Activated CD4-positive, alpha-beta T cell treated with anti-CD3 and anti-CD28 coated beads for 4 hours (primary cell): ENCODE measurements at places on chromosomes 2 and 18.
A peak's percentile ranks its signal among the peaks of the same experiment; 100 is the strongest.

- DNase-seq, result no peak
Observed at GRCh38 chr2:149049142-149049541, 10.6 kb downstream of the LYPD6B start.

DNA sequence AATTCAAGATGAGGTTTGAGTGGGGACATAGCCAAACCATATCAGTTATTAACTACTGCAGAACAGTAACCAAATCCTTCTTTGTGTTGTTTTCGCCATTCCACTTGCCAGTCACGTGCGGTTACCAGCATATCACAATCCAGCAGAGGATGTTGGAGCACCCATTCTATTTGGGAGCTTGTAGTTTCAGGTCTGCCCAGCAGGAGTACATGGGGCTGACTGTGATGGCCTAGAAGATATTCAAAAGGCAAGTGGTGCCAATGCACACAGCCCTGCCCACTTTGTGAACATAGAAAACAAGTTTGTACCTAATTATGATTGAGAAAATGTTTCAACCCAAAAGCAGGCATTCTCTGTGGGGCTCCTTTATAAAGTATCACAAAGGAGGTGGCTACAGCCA, 57.0 kb downstream of the ZNF519 start:
- no peak for DNase-seq

DNA sequence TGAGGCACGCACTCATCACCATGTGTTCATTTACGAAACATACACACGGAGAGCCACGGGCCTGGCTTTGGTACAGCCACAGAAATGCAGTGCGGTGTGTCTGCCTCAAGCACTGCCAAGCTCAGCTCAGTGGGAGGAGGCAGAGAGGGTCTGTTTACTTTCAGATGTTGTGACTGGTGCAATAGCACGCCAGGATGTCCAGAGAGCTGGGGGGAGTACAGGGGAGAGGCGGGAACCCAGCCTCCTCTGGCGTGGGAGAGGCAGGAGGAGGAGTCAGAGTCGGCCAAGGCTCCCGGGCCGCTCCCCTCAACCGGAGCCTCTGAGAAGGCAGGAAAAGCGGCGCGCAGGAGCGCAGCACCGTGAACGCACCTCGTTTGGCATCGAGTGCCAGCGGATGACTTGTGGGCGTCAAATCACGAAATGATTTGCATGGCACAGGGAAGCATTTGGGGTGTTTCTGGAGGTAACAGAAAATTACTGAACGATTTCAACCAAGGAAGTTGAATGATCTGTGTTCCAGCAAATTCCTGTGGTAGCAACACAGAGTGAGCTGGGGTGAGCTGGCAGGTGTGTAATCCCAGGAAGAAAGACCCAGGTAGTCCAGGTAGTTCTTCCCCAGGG, 143.0 kb downstream of the ZNF516 start:
- DNase-seq, result no peak

GRCh38 chr2:213733893-213734292, 449.6 kb downstream of the SPAG16 start:
- DNase-seq, result no peak

DNA sequence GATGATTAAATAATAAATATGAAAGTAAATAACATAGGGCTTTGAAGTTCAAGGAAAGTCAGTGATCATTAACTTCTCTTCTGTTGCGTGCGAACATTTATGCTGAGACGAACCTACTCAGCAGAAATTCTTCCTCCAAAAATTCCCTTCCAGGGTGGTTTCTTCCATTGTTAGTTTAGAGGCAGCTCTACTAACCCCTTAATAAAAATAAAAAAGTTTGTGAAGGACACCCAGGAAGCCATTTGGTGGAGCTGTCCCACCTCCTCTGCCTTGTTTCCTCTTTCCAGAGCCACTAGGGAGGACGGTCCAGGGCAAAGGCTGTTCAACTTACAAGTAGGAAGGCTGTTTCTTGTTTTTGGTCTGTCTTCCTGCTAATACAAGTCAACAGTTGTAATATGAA, 2.1 kb upstream of the SMAD2 start:
- no peak for DNase-seq

- DNase-seq, result no peak
Observed at GRCh38 chr2:135775420-135775819, 33.8 kb downstream of the UBXN4 start.

DNA sequence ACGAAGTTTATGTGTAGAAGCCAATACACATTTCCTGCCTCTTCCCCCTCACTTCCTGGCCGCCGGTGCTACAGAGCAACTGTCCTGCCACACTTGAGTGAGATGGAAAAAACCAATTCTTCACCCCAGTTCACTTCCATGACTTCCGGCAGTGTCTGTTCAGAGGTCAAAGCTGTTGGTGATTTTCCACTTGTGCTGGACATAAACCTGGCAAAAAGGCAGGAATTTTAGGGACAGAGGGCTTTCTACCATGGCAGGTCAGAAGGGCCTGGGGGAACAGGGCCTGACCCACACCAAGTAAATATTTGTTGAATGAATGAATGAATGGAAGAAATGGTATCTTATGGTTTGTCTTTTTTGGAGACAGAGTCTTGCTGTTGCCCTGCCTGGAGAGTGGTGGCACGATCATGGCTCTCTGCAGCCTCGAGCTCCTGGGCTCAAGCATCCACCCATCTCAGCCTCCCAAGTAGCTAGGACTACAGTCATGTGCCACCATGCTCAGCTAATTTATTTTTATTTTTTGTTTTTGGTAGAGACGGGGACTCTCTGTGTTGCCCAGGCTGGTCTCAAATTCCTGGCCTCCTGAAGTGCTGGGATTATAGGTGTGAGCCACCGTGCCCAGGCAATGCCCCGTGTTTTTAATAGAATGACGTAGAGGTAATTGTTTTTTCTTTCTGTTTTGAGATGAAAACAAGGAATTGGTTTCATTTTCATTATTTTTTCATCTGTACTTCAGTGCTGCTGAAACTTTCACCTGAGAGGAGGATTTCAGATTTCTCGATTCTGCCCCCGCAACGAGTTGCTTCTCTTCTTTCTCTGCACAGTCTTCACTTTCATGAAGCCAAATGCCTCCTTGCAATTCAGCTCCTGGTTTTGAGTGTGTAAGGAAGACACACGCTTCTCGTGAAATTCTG, 48.0 kb upstream of the LPIN2 start:
- DNase-seq, result peak; percentile 36

GRCh38 chr2:169853041-169853668, 25.9 kb downstream of the UBR3 start:
- DNase-seq, result no peak

GRCh38 chr2:232281858-232282507, 96.6 kb upstream of the ALPP start:
- no peak for DNase-seq

DNA sequence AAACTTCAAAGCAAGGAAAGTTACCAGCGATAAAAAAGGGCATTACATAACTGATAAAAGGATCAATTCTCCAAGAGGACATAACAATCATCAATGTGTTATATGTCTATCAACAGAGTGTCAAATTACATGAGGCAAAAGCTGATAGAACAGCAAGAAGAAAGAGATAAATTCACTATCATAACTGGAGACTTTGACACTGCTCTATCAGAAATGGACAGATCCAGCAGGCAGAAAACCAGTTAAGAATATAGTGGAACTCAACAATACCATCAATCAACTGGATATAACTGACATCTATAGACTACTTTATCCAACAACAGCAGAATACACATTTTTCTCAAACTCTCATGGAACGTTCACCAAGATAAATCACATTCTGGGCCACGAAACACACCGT, 65.0 kb downstream of the ROCK2 start:
- DNase-seq, result no peak

DNA sequence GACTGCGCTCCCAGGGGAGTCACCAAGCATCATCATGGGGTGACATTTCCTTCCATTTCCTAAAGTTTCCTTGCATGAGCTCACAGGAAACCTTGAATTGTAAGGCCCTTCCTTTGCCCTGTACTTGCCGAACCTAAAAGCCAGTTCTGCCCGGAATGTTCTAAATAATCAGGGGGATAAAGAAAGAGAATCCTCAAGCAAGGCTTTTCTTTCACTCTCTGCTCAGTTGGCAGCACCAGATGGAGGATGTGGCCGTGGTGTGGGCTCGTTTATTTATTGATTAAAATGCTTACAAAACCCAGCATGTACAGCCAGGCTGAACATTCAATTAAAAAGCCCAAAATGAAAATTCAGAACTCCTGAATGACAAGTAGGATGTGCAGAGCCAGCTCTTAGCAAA, 170.5 kb downstream of the SH3RF3 start:
- DNase-seq, result no peak

DNA sequence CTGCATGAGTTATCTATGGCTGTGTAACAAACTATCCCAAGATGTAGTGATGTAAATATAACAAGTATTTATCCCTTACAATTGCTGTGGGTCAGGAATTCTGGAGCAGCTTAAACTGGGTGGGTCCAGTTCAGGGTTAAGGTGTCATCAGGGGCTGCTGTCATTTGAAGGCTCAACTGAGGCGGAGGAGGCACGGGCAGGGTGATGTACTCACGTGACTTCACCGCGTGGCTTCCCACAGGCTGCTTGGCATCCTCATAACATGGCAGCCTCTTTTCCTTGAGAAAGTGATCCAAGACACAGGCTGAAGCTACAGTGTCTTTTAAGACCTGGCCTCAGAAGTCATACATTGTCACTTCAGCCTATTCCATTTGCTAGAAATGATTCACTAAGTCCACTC, 125.8 kb downstream of the PTGR3 start:
- DNase-seq, result no peak

DNA sequence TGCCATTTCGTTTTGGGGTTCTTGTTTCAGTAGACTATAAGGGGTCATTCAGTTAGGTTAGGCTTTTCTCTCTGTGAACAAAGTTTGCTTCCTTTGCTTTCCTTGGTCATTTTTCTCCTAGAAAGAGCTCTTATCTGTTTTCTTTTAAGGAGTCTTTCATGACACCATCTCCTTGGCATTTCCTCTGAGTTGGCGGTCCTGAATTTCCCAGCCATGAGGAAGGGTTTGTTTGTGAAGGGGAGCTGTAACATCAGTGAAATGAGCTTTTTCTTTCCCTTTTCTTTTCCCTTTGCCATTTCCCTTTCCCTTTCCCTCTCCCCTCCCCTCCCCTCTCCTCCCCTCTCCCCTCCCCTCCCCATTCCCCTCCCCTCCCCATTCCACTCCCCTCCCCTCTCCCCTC, 61.7 kb downstream of the MAP4K4 start:
- no peak for DNase-seq

- DNase-seq, result no peak
Observed at GRCh38 chr2:33034784-33035183, 88.0 kb downstream of the LTBP1 start.

- no peak for DNase-seq
Observed at GRCh38 chr18:36905571-36905970, 76.6 kb downstream of the KIAA1328 start.

DNA sequence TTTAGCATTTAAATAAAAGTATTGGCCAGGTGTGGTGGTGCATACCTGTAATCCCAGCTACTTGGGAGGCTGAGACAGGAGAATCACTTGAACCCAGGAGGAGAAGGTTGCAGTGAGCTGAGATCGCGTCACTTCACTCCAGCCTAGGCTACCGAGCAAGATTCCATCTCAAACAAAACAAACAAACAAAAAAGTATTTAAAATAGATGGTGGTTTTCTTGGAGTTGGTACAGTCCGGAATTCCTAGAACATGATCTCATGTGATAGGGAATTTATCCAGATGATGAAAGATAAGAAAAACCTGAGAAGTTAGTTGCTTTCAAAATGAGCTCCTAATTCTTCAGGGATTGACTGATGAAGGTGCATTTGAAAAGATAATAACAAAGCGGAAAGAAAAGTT, 62.0 kb downstream of the BIRC6 start:
- DNase-seq, result no peak

- DNase-seq, result no peak
Observed at GRCh38 chr2:179059026-179059700, 9.2 kb upstream of the CCDC141 start.

DNA sequence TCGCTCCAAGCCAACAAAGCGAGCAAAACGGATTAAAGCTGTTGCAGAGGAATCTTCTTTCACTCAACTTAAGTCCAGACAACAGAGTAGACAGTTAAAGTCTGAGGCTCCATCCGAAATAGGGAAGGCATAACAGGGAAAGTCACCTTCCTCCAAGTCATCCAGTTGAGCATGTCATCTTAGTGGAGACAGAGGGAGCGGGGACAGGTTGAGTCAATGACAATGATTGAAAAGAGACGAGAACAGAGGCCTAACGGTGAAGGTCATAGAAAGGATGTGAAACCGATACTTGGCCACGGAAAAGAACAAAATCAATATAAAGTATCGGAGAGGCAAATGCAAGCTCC, 455 bp downstream of the C18orf32 start:
- DNase-seq, result no peak

DNA sequence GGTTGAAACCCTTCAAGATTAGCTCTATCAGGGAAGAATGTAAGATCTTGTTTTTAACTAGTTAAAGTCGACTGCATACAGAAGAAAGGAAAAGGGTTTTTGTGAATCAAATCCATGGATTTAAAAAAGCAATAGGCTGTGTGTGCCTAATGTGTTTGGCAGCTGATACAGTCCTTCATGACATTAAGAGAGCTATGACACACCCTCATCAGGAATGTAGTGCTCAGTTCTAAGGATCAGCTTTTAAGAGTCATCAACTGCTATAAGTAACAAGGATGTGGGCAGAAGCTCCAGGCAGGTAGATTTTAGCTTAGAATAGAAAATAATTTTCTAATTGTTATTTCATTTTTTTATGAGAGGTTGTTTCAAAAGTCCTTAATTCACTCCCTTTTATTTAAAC, 52.9 kb downstream of the PPP1R1C start:
- no peak for DNase-seq

- DNase-seq, result no peak
Observed at GRCh38 chr2:26615336-26615859, 25.8 kb downstream of the CIB4 start.

- peak; percentile 44 for DNase-seq
Observed at GRCh38 chr2:158457092-158457825, 507 bp downstream of the PKP4 start.

- no peak for DNase-seq
Observed at GRCh38 chr2:68110102-68110501, 47.3 kb upstream of the C1D start.

- no peak for DNase-seq
Observed at GRCh38 chr2:132419941-132420340, 3.3 kb downstream of the GPR39 start.

DNA sequence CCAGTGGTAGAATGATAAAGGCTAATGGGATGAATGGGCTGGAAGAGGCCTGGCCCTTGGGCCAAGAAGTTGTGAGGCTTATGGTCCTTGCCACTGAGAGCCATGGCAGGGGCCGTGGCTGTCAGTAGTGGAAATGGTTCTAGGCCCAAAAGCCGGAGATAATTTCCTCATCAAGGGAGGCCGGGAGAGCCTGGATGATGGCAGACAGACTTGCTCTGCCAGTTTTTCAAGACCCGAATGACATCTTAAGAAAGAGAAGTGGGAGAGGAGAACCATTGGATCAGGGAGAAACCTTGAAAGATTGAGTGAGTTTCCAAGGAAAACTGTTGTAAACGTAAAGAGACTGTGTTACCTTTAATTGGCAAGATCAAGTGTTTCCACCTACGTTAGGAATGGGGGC, 46.3 kb upstream of the VPS54 start:
- no peak for DNase-seq

DNA sequence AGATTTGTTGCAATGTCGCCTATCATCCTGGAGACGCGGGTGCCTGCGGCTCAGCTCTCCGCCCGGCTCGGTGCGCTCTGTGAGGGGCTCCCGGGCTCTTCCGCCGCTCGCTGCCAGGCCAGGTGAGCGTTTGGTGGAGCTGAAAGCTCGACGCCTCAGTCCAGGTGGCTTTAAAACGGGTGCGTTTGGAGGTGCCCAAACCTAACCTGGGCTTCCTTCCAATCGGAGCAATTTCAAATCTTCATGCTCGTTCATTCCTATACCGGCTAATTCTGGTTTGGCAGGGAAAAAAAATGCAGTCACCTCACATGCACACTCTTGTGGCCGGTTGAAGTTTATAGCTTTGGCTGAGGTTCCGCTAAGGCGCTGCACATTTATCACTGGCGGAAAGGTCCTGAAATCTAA, at the start of gene SLC16A14:
Gene SLC16A14 (minus strand): TSS at position 274 of the 405 bp plus-strand sequence. CDS start 9,572 bp downstream, outside the sequence.
- peak; percentile 15 for DNase-seq
